ENCODE measurements at places on chromosomes 16 and 17.

- DNase-seq: no peak
These were observed 26.0 kb upstream of the ERN1 start for GRCh38 chr17:64155751-64156544.

GRCh38 chr17:29394761-29395160 is 4.6 kb downstream of the TAOK1 start:
- no peak for DNase-seq

DNA sequence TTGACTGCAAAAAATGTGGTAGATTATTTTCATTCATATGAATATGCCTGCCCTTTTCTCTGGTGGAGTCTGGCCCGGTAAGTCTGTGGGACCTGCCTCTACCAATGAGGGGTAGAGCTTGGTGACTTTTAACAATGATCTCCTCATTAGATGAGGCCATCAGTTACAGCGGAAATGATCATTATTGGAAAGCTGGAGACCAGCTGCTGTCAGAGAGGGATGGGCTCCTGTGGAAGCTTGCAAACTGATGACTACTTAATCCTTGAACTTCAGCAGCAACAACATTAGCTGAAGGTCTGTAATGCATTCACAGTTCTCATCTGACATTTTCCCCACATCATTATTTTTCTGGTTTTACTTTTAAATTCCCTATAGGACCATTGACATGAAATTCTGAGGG is 194.1 kb downstream of the CDH13 start:
- DNase-seq: no peak

- no peak for DNase-seq
These were observed 11.4 kb downstream of the SLC5A10 start for GRCh38 chr17:18963126-18964017.

DNA sequence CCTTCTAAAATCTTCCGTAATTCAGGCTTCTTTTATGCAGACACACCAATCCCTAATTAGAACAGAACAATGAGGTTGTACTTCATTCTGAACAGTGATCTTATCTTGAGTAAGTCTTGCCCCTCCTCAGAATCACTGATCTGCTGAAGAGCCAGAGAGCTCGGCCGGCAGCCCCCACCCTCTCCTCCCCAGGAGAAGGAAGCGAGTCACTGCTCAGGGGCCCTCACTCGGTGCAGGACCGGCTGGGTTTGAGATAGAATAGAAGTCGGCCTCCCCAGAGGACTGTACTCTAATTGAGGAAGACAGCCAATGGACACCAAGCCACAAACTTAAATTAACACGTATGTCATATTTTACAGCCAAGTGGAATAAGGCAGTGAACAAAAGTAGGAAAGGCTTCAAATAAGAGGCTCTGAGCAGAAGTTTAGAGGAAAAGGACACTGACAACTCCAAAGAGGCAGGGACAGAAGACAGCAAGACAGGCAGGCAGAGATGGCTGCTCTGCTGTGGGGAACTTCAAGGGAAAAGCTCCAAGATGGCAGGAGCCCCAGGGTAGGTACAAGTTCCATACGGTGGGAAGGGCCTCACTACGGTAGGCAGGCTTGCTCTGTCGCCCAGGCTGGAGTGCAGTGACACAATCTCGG is 18.6 kb downstream of the CREBBP start:
- no peak for DNase-seq

DNA sequence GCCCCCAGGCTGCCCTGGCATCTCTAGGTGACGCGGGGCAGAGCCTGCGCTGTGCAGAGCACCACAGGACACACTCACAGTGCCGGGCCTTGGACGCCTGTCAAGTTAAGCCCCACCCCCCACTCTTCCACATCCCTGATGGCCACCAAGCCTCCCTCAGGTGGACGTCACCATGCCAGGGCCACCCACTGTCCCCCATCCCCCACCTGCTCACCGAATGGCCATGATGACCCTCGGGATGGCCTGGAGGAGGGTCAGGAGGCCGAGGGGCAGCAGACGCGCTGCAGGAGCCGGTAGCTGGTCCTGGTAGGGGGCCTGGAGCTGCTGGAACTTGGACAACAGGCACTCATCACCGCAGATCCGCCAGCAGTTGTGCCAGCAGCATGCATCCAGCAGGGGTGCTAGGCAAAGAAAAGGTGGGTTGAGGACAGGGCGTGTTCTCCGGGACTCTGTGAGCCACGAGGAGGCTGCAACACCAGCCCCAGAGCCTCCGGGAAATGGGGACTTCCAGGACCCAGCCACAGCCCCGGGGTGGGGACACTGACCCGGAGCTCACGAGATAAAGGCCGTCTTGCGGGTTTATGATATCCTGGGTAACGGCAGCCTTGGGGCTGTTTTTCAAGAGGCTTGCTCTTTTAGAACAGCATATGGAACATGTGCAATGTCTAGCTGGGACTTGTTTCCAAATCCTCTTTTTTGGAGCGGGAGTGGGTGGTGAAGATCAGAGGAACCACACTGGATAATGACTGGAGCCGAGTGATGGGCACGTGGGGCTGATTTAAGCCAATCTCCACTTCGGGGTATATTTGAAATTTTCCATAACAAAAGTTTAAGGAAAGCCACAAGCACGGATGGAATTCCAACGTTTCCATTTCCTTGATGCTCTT is 11.4 kb downstream of the C16orf95 start:
- DNase-seq: peak; percentile 70

DNA sequence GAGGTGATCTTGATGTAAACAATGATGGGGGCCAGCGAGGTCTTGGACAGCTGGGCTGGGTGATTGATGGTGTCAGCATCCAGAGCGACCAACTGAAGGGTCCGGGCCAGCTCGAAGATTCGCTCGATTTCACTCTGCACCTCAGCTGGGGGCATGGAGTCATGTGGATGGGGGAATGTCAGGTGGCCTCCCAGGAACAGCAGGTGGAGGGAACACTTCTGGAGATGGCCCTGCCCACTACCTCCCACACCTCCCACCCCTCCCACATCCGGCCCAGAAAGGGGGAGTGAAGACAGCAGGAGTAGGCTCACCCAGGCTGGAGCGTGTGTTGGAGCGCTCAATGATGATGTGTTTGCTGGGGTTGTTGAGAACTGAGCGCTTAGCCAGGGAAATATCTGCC is 13.7 kb downstream of the CACNB1 start:
- no peak for DNase-seq

DNA sequence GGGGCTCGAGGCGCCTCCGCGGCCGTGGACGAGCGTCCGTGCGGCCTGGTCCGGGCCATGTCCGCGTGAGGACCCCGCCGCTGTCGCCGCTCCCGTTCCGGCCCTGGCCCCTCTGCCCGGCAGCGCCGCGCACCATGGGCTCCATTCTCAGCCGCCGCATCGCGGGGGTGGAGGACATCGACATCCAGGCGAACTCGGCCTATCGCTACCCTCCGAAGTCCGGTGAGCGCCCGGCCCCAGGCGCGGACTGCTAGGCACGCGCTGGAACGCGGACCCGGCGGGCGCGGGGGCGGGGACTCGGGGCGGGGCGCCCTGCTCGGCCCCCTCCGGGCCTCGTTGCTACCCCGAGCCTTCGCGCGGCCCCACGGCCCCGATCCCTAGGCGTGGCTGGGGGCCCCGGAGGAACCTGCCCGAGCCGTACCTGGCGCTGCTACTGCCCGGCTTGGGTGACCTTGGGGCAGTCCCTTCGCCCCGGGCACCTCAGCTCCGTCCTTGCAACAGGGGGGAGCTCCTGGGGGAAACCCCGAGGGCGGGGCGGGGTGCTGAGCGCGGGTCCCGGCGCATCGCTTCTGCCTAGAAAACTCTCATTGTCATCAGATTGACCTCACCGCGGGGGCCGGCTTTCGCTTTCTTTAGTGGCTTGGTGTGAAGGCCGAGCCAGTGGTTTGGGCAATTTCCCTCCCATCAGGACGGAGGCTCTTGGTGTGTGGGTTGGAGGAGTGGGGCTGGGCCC is 367 bp downstream of the MGRN1 start:
- DNase-seq: peak; percentile 28

GRCh38 chr16:7946142-7946541 is 613.5 kb downstream of the RBFOX1 start:
- no peak for DNase-seq

- no peak for DNase-seq
These were observed 26.1 kb upstream of the JPH3 start for GRCh38 chr16:87576171-87576570.

DNA sequence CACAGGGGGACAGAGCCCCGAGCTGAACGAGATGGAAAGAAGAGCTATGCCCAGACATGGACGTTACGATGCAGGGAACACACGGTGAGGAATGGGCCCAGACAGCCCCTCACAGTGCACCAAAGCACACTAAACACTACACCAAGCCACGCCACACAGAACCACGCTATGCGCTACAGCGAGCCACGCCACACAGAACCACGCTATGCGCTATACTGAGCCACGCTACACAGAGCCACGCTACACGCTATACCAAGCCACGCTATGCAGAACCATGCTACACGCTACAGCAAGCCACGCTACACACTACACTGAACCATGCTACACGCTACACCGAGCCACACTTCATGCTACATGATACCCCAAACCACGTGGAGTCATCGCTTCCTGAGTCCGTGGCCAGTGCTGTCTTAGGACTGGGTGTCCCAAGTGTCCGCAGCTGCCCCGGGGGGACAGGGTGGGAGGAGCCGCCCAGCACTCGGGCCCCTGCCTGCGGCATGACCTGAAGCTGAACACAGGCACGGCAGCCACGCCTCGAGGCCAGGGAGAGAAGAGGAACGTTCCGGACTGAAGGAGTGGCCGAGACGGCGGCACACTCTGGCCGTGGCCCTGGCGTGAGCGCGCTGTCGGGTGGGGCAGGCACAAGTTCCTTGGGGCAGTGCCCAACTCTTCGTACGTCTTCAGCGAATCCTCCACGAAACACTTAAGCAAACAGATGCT is 61.3 kb downstream of the LMF1 start:
- DNase-seq: no peak

DNA sequence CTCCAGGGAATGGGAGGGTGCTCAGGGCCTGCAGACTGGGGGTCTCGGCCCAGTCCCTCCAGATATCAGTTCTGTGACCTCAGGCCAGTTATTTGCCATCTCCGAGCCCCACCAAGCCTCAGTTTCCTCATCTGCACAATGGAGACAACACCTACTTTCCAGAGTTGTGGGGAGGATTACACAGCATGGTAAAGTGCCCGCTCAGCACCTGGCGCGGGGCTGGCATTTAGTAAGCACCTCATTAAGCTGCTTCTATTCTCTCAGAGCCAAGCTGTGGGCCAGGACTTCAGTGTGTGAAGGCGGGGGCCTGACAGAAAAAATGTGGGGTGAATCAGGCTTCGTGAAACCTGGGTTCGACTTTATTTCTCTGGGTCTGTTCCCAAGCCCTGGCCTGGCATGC is 5.2 kb downstream of the FAM83G start:
- DNase-seq: no peak

GRCh38 chr16:27330542-27330941 is 16.8 kb downstream of the IL4R start:
- no peak for DNase-seq

DNA sequence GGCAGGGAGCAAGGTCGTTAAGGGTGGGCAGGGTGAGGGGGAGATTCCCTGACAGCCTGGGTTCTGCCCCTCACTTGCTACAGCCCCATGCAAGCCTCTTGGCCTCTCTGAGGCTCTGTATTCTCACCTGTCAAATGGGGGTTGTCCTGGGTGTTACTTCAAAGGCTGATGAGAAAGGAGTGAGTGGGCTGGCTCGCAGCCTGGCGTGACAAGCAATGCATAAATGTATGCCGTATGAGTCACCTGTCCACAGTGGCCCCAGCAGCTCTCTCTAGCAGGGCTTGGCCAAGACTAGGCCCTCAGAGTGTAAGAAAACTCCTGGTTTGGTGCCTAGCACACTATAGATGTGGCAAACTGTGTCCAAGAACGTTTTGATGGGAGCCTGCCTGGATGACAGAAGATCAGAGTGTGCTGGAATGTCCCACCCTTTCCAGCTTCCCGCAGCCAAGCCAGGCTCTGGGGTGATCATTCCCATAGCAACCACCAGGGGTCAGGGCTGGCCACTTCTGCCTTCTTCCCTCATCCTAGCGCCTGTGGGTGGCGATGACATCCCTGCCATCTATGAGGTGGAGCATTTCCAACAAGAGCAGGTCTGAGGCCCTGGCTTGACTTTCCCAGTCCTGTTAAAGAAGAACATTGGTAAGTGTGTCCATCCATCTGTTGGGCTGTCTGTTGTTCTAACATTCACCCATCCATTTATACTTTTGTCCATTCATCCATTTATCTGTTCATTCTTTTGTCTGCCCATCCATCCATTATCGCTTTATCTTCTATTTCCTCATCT is 37.2 kb upstream of the ADGRG1 start:
- peak; percentile 28 for DNase-seq

- DNase-seq: peak; percentile 47
These were observed 534.0 kb downstream of the MAF start for GRCh38 chr16:79066561-79066960.

- DNase-seq: peak; percentile 25
These were observed 45.2 kb downstream of the MYH13 start for GRCh38 chr17:10327640-10328039.

DNA sequence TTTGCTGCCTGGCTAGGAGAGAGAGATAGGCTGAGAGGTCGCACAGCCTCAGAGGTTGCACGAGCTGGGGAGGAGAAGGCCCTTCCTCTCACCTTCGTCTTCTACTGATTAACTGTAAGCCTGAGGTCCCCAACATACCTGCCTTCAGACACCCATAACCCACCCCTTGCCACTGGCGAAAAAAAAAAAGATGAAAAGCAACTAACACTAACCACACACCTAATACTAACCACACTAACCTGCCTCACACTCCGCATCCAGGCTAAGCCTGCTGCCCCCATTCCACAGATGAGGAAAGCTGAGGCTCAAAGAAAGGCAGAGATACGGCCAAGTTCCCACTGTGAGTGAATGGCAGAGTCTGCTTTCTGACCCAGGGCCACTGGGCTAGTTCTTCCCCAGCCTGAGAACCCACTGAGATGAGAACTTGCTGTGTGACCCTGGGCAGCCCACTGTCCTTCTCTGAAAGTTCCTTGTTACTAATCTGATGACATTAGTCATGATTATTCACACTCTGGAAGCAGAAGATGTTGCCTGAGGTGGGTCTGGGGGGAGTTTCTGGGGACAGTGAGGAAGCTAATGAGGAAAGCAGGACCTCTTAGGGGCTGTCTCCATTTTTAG is 4.6 kb downstream of the IL21R start:
- no peak for DNase-seq

DNA sequence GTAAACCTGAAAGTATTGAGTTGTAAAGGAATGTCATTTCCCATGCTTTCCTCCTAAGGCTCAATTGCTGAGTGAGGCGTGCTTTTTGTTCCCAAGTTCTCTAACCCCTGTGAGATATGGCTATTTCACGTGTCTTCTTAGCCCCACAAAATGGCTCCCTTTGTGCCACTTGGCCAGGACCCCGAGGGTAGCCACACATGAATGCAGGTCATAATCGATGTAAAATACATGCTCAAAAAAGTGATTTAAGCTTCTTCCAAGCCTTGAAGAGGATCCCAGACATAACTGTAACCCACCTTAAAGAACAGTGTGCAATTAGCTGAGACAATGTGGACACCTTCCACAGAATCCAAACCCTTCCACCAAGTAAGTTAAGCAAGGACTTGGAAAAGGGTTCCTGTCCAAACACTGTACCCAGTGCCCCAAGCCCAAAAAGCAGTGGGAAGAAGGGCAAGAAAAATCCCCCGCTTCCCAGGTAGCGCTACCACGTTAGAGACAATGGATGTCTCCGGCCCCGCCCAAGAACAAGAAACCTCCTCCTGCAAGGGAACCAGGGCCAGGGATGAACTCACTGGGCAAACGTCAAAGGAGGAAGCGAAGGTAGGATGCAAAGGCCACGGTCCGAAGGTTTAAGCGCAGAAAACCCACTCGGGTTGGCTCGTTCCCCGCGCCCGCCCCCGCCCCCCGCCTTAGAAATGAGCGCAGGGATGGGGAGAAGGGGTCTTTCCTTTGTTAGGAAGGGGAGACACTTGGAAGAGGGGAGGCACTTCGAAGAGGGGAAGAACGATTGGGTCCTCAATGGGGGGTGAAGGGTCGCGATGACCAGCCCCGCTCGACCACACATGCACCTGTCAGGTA is 1.2 kb downstream of the JPT1 start:
- DNase-seq: peak; percentile 19

GRCh38 chr16:2195322-2196161 is 863 bp downstream of the CASKIN1 start:
- no peak for DNase-seq

Measured in NCI-H1092 (cell line).